Activated CD4-positive, alpha-beta T cell treated with anti-CD3 and anti-CD28 coated beads for 1 hour (primary cell): ENCODE measurements at places on chromosomes 16 and 17.
A peak's percentile ranks its signal among the peaks of the same experiment; 100 is the strongest.

DNA sequence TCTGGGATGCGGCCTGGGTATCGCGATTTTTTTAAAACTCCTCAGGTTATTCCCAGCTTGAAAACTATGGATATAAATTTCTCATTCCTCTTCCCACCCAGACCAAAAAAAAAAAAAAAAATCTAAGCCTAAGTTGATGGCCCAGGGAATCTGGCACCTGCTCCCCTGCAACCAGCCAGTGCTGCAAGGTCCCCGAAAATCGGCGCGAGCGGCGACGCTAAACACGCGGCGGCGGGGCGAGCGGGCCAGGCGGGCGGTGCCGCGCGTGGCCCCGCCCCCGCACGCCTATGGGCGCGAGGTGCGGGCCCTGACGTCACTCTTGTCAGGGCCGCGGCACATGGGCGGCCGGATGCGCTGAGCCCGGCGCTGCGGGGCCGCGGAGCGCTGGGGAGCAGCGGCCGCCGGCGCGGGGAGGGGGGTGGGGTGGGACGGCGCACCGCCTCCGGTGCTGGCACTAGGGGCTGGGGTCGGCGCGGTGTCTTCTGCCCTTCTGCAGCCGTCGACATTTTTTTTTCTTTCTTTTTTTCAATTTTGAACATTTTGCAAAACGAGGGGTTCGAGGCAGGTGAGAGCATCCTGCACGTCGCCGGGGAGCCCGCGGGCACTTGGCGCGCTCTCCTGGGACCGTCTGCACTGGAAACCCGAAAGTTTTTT, at the start of gene HLF:
Gene HLF (plus strand): TSS at position 316 of the 654 bp plus-strand sequence. CDS start 525 bp downstream, outside the sequence.
- DNase-seq, result peak; percentile 58

- no peak for DNase-seq
Measured at GRCh38 chr16:22942811-22943210, 128.8 kb downstream of the HS3ST2 start.

- no peak for DNase-seq
Measured at GRCh38 chr16:88014252-88014781, 63.1 kb downstream of the BANP start.

GRCh38 chr16:66801320-66802105, at the start of gene TERB1:
TERB1 (minus strand) TSS chr16:66801584; CDS start chr16:66796798, 4,786 bp downstream.
- no peak for DNase-seq

DNA sequence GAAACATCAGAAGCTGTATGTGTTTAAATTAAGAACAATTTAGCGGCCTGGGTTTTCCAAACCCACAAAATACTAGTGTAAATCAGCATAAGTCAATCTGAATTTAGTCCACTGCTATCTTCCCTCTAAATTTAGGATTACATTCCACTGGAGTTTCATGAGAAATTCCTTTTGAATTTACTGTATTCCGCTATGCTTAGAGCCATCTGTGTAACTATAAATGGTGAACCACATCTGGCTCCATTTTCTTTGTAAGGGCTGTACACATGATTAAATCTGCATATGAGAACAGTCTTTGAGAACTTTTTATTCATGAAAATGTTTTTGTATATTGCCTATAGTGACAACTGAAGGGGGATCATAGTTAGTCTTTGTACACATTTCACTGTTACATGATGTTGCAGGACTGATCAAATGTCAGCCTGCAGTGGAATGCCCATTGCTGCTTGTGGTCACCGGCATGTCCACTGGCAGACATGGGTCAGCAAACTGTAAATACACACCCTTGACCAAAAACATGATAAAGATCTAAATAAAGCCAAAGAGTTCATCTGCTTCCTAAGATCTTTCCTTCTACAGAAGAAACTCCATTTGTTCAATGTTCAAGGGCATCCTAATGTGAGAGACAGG, 36.8 kb downstream of the RPGRIP1L start:
- no peak for DNase-seq

- DNase-seq, result no peak
Measured at GRCh38 chr17:40373324-40373723, 8.8 kb upstream of the GJD3 start.

GRCh38 chr16:68470461-68471150, 22.3 kb upstream of the SMPD3 start:
- no peak for DNase-seq

DNA sequence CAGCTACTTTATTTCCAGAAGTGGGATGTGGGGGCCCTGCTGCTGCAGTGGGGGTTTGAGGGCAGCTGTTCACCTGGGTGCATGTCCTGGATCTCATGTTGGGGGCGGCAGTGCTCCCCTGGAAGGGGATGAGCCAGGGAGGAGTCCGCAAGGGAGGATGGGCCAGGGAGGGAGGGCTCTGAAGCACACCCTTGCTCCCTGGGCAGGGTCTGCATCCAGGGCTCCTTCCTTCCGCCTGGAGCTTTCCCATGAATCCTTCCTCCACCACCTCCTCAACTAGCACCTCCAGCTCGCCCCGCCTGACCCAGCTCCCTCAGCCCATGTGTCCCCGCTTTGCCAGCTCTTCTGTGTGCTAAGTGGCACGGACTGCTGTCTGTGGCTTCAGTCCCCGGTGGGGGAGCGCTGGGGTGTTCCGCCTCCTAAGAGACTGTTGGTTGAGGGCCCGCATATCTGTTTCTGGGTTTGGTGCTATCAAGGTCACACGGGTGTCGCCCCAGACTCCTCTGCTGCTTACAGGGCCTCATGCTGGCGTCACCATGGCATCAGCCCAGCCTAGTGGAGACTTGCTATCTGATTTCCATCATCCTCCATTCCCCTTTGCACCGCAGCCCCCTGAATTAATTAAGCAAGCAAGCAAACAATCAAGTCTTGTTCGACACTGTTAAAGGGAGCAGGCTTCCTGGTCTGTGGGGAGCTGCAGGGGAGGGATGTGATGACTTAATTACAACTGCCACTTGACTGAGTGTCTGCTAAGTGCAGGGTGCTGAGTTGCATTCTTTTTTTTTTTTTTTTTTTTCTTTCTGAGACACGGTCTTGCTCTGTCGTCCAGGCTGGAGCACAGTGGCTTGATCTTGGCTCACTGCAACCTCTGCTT, 71.8 kb downstream of the PRKCA start:
- DNase-seq, result peak; percentile 18

- peak; percentile 58 for DNase-seq
Measured at GRCh38 chr17:40598619-40599467, 33.6 kb upstream of the CCR7 start.

DNA sequence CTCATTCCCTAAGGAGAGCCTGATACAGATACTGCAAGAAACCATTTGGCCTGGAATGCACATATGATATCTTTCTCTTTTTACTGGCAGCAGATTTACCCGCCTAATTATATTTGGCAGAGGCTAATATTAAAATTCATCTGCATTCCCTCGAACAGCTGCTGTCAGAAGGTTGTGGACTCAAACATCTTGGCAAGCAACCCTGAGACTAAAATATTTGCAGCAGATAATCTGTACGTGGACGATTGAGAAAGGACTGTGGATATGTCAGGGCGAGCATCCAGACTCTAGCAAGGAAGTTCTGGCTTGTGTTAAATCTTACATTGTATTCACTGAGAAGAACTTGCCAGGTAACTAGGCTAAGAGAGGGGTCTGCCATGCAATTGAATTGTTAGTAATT, 65.2 kb downstream of the SNX20 start:
- no peak for DNase-seq

GRCh38 chr17:64411999-64412771, 21.5 kb upstream of the PECAM1 start:
- DNase-seq, result no peak

- DNase-seq, result no peak
Measured at GRCh38 chr16:17104654-17105053, 366.1 kb downstream of the XYLT1 start.

GRCh38 chr16:80997139-80997798, 9.4 kb downstream of the CMC2 start:
- DNase-seq, result no peak

DNA sequence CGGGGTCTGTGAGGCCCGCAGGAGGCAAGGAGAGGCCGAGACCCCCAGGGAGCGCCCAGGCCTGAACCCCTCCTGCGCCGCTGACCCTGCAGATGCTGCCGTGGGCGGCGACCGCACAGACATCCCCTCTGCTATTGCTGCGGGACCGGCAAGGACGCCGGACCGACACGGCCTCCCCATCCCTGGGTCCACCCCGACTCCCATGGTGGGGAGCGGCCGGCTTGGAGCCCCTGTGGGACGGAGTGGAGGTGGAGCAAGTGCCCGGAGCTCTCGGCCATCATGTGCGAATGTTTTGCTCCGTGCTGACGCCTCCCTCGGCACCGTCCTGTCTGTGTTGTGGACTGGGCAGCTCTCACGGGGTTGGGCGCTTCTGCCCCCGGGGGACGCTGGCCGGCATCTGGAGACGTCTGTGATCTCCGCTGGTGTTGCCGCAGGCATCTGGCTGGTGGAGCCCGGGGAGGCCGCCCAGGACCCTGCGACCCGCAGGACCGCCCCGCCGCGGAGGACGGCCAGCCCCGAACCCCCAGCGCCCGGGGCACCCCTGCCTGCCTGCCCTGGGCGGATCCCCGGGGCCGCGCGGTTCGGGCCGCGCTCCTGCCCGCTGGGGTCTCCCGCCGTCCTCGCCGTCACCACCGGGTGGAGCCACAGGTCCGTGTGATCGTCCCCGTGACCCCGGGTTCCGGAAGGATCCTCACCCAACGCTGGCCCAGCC, 12.8 kb upstream of the GNG13 start:
- DNase-seq, result peak; percentile 33

DNA sequence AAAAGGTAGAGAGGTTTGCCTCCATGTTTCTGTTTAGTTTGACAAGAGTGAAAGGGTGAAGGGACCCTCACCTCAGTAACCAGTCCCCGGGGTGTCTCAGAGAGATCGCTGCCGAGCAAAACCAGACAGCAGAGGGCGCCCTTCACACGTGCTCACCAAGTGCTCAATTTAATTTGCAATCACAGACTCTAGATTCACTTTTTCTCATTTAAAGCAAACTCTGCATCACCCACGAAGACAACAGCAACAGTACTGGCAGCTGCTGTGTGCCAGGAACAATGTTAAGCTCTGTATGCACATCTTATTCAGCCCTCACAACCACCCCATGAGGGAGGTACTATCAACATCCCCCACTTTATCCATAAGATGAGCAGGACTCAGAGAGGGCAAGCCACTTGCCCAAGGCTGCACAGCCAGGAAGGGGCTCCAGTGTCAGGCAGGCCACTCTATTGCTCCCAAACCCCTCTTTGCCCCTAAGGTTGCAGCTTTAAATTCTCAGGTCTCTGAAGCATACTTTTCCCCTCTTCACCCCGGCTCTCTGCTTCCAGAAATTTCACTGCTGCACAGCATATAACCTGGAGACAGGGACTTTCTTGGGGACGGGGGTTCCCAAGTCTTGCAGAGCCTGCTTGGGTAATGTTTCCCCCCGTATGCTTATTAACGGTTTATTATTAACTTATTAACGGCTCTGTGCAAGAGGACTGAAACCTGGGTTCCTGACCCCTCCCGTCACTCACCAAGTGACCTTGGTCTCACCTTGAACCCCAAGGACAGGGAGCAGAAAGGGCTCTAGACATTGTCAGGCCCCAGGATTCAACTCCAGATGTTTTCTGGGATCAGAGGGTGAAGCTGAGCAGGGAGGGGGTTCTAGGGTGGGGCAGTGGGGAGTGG, 70.9 kb downstream of the CNGB1 start:
- peak; percentile 62 for DNase-seq

- DNase-seq, result no peak
Measured at GRCh38 chr16:86545954-86546637, 8.9 kb downstream of the MTHFSD start.

DNA sequence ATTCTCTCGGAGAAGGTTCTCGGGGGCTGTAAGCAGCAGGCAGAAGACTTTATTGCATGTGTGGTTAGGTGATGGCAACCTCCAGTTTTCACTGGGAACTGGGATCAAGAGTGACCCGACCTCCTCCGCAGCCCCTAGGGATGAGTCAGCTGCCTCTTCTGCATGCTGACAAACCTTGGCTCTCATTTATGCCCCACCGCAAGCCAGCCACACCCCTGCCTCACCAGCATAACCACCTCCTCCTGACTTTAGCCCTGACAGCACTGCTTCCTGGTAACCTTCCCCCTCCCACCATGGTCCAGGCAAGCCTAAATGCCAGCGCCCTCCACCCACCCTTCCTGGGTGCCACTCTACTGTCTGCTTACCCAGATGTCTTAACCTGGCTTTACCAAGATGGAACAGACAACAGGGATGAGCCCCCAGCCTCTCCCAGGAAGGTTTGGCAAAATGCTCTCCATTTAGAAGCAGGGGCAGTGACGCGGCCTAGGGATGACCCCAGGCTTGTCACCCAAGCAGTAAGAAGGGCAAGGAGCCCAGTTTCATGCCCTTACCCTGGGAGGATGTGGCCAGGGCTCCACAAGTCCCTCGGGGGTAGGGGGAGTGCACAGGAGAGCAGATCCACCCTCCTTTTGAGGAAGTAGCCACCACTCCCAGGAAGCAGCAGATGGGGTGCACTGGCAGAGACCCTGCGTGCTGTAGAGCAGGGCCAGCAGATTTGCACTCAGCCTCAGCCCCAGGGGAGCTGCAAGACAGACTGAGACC, 73.5 kb downstream of the GOSR1 start:
- no peak for DNase-seq

- no peak for DNase-seq
Measured at GRCh38 chr16:4831616-4832015, 15.5 kb downstream of the GLYR1 start.

DNA sequence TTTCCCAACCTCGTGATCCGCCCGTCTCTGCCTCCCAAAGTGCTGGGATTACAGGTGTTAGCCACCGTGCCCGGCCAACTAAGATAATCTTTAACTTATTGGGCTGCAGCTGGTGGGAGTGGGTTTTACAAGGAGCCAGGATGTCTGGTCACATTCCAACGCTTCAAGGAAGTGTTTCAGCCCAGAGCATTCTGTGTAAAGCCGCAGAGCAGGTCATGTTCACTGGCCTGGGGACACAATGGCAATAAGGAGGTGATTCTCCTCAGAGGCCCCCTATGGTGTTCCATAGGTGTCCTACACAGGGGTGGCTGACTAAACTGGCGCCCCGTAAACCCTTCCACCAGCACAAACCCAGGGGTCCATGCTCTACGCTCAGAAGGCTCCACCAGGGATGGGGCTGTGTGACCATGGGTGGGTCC, 1.2 kb downstream of the QPRT start:
- DNase-seq, result no peak
